WTC11 (cell line): ENCODE measurements at places on chromosomes 6 and 20. TPM values are rescaled to one million over a fixed set of nuclear protein-coding genes. Genes with fewer than 3 reads are reported as not detected.
A peak's percentile ranks its signal among the peaks of the same experiment; 100 is the strongest.

DNA sequence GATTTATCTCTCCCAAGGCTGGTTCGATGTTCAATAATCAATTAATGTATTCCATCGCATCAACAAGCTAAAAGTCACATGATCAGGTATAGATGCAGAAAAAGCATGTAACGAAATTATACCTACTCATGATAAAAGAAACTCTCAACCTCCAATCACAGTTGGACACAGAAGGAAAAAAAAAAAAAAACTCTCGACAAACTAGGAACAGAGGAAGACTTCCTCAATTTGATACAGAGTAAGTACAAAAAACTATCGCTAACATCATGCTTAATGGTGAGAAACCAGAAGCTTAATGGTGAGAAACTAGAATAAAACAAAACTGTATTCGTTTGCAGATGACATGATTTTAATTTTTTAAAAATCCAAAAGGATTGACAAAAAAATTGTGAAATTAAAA, 62.0 kb upstream of the SMIM29 start:
- DNase-seq, result no peak

DNA sequence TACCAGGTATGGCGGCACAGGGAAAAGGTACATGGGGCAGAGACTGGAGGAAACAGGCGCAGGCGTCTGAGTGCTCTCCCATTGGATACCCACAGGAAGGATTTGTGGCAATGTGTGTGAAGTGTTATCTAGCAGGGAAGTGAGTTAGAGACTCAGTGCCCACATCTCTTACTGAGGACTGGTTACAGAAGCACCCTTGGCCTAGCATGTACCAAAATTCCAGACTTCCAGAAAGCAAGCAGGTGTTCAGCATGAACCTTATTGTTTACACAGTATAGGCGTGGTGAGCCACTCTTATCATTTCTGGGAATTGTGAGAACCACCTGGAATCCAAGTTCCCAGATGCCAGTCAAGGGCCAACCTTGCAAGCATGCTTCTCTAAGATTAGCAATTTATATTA, 14.2 kb downstream of the MANBAL start:
- DNase-seq, result no peak

Gene C20orf202
- total RNA-seq, result 0.11 to 0.22 TPM in 2 of 3 replicates, not detected in the other

Gene PPP1R14C
- 0.66 to 1.1 TPM (median 0.80 TPM) in 3 replicates for total RNA-seq

- no peak for DNase-seq
These were observed 86.5 kb upstream of the FYN start for GRCh38 chr6:111959766-111960165.

DNA sequence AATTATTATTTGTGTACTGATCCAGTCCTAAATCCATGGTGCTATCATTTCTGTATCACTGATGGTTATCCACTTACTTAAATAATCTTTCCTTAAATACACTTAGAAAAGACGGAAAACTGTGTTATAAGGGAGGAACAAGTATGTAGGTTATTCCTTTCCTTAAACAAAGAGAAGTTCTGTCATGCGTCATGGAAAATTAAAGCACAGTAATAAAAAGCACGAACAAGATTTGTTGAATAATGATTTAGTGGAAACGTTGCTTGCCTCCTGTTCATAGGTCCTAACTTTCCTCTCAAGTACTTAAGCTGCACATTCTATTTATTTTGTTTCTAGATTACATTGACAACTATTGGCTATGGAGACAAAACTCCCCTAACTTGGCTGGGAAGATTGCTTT, 120.4 kb downstream of the KHDC1L start:
- no peak for DNase-seq

GRCh38 chr6:34059136-34059731, 86.7 kb downstream of the GRM4 start:
- no peak for DNase-seq

GRCh38 chr6:36727505-36728021, 29.9 kb downstream of the RAB44 start:
- no peak for DNase-seq

Gene BNIP5
- 0.05 TPM in 1 of 3 replicates, not detected in the others for total RNA-seq

DNA sequence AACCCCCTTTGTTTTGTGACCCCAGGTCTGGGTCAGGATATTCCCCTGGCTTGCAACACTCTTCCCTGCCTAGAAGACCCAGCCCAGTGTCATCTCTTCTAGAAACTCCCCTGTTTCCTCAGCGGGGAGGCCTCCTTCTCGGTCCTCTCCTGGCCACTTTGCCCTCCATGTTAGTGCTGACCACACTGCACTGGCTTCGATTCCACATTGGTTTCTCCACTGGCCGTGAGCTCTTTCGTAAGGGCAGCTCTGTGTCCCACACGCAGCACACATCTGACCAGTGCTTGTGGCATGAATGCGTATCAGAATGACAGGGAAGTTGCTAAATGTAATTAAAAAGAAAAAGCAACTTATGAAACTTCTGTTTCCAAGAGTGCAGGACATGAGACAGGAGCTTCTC, 49.4 kb upstream of the FNDC1 start:
- DNase-seq, result no peak

DNA sequence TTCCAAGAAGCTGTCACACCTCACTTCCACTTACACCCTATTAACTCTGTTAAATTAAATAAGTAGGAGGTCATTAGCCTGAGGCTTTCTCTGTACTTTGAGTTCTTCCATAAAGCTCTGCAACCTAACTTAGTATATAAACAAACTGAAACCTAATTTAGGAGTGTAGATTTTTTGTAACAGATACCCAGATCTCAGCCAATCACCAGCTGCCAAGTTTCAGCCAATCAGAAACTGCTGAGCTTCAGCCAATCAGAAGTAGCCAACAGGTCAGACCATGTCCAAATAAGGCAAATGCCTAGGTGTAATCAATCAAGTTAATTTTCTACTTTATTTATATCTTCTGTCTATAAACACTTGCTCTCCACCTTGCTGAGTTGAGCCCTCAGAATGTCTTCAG, 142.7 kb upstream of the SULF2 start:
- no peak for DNase-seq

Gene MAPK13
- 13.6 to 17.8 TPM (median 17.0 TPM) in 3 replicates for total RNA-seq

DNA sequence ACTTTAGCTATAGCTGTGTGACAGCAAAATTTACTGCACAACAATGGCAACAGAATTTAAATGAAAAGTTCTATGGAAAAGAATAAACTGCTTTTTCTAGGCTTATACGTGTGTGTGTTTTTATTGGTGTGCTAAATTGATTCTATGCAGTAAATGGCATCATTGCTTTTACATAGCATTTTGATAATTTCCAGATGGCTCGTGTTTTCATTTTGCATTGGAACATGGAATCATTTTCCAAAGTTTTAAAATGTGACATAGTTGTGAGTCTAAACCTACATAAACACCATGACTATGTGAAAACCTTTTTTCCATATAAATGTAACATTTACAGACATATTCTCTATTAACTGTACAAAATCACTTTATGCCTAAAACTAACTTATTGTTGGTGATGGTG, 127.8 kb downstream of the SIM1 start:
- DNase-seq, result no peak

- DNase-seq, result no peak
These were observed 22.1 kb upstream of the POM121L2 start for GRCh38 chr6:27334141-27334540.

GRCh38 chr6:8054276-8054675, 9.9 kb downstream of the BLOC1S5 start:
- DNase-seq, result no peak

Gene RCAN2
- total RNA-seq, result 3.4 to 3.9 TPM (median 3.8 TPM) in 3 replicates

- no peak for DNase-seq
These were observed 422.4 kb downstream of the DOK5 start for GRCh38 chr20:54897787-54898186.

DNA sequence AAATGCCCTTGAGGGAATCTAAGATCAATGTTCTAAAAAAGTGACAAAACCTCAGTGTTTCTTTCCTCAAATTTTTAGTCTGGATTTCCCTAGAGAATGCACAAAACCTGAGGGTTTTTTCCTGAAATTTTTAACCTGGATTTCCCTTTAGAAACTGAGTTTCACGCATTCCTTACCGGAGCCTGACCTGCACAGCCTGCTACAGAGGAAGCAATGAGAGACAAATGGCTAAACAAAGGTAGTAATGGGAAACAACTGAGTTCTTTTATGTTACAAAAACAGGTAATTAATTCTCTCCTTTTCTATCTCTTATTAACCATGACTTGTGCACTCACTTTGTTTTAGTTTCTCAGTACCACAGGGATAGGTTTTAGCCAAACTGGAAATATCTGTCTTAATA, 281.7 kb upstream of the NT5E start:
- no peak for DNase-seq

Gene SHLD1
- 4.1 to 6.6 TPM (median 4.4 TPM) in 3 replicates for total RNA-seq

Gene SSTR4
- total RNA-seq, result not detected in 3 replicates

Gene DDX43
- total RNA-seq, result 0.39 to 0.68 TPM (median 0.60 TPM) in 3 replicates

DNA sequence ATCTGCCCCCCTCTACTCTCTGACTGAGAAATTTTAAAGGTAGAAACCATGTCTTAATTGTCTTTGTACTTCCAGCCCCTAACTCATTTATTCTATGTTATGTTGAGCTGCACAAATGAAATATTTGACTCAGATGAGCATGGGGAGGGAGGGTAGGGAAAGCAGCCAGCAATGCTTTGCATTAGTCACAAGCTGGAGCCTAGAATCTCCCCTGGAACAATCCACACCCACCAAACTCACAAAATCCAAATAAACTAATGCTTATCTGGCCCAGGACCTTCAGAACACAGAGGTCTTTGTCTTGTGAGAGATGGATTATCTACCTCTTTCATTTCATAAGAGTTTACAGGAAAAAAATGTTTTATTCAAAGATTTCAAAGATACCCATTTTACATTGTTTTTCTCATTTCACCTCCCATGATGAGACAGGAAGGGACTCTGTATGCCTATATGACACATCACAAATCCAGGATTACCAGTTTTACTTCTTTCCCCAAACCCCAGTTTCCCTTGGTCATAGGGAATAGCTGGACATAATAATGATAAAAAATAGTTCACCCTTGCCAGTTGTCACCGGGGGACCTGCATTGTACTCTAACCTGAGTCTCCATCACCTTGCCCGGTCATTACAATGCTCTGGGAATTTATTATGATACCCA, 466.9 kb downstream of the KIF16B start:
- DNase-seq, result no peak

Gene LY6G5C
- 0.98 to 1.6 TPM (median 1.0 TPM) in 3 replicates for total RNA-seq

DNA sequence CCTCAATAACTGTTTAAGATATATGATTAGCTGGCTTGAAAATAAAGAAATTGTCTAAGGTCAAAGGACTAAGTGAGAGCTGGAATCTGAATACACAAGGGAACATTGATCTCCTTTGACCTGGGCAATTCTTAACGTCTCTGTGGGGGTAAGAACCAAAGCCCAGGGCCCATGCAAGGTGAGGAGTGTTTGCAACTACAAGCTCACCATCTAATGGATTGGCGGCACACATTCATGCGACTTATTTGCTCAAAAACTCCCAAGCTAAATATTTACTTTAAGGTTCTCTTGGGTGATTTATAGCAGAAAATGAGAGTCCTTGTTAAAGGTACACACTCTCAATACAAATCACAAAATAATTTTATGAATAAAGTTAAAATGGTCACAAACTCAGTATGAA, 392.0 kb upstream of the FLRT3 start:
- no peak for DNase-seq

- DNase-seq, result no peak
These were observed 76.9 kb downstream of the PLCG1 start for GRCh38 chr20:41214202-41214601.

- DNase-seq, result no peak
These were observed 3.6 kb downstream of the PARD6B start for GRCh38 chr20:50734730-50735679.

Gene HLA-DPA1
- total RNA-seq, result 4.4 to 5.4 TPM (median 4.9 TPM) in 3 replicates

Gene PRDM13
- 0.09 to 0.14 TPM (median 0.11 TPM) in 3 replicates for total RNA-seq

- DNase-seq, result no peak
These were observed 38.7 kb downstream of the MAP3K5 start for GRCh38 chr6:136753624-136754023.

DNA sequence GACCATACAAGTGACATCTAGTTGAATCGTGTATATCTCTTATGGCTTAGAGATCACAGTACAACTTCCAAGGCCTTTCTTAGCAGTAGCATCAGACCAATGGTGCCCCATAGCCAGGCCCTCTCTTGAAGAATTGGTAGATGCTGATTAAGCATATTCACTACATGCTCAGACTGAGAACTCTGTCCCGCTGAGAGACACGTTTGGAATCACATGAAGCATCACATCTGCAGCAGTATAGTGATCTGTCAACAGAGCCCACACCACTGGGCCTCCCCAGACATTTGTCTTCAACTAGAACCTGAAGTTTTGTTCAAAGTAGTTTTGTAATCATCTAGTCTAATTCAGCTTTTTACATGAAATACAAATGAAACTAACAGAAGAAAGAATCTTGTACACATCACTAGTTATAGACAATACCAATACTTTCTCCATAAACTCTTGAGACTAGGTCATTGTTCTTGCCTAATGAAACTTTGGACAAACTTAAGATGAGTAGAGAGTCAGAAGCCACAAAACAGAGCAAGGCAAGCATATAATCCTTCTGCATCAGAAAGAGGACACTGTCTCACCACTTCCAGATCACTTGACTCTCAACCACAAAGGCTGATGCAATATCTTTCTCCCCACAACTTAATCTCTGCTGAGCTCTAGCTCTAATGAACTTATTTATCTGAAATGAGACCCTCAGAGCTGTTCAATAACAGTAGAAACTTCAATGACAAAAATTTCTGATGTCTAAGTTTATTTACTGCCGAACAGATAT, 182.7 kb downstream of the TBX18 start:
- DNase-seq, result no peak

Gene ANKEF1
- 7.1 to 10.3 TPM (median 10.3 TPM) in 3 replicates for total RNA-seq

- no peak for DNase-seq
These were observed 90.9 kb upstream of the INSM1 start for GRCh38 chr20:20276811-20277530.

GRCh38 chr6:6660339-6661045, 72.0 kb downstream of the LY86 start:
- DNase-seq, result no peak

Gene TCP11
- not detected in 3 replicates for total RNA-seq

Gene SLC22A23
- 33.6 to 38.2 TPM (median 33.8 TPM) in 3 replicates for total RNA-seq

DNA sequence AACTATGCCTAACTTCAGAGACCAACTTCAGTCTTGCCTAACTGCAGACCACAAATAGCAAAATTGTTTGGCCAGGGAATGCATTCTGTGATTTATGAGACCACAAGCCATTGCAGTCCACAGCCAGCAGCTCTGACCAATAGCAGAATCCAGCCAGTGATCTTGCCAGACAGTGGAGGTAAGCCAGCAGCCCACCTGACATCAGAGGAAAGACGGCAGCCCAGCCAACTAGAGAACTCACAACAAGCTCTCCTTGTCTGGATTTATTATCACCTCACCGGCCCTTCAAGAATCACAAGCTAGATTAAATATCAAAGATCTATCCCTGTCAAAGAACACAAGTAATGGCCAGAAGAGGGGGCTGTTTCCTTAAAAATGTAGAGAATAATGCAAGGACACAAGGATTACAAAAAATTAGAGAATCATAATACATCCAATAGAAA, 66.5 kb upstream of the SLC35F1 start:
- no peak for DNase-seq

GRCh38 chr6:71588490-71588889, 297.9 kb upstream of the RIMS1 start:
- DNase-seq, result peak; percentile 38

Gene NKX2-4
- 0.07 to 0.11 TPM in 2 of 3 replicates, not detected in the other for total RNA-seq

GRCh38 chr6:139029470-139030227, 1.1 kb downstream of the ABRACL start:
- peak; percentile 47 for DNase-seq
